ENCODE measurements at places on chromosomes 5 and 9. TPM values are rescaled to one million over a fixed set of nuclear protein-coding genes. Genes with fewer than 3 reads are reported as not detected.

DNA sequence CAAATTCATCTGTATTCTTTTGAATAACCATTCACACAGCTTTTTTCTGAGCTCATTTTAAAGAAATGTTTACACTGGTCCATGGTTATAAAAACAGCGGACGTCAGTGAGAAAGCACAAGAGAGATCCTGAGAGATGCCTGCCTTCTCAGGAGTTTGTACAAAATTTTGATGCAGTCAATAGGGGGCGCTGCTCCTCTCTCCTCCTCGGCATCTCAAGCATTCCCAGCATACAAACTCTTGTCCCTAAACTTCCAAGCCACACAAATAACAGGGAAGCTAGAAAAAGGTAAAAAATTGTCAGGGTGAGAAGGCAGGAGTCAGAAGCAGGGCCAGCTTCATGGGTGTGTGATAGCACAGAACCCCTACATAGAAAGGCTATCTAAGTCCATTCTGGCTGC, 11.2 kb upstream of the CCDC152 start:
- no peak for DNase-seq

The PCDHB12 gene
- total RNA-seq: 0.44 TPM

- DNase-seq: no peak
Observed at GRCh38 chr9:21988056-21988990, 5.9 kb downstream of the CDKN2A start.

GRCh38 chr9:135498381-135499126, 1.9 kb upstream of the MRPS2 start:
- no peak for DNase-seq

DNA sequence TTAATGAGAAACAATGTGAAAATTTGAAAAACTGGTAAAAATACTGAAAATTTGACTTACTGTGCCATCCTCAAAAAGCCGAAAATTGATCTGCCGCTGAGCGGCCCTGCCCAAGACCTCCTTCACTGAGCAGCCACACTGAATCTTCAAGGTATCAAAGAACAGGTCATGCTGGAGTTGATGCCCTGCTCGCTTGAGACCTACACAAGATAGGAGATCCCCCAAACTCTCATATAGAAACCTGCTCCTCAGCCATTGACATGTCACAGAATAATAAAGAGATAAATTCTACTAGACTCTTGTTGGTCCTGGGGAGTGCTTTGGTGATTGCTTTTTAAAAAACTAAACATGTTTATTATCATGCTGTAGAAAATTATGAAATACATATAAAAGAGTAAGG, 52.7 kb downstream of the GLDC start:
- DNase-seq: no peak

The PCDHGA2 gene
- 0.05 TPM for total RNA-seq

GRCh38 chr9:81607593-81608288, 81.6 kb downstream of the TLE1 start:
- DNase-seq: no peak

DNA sequence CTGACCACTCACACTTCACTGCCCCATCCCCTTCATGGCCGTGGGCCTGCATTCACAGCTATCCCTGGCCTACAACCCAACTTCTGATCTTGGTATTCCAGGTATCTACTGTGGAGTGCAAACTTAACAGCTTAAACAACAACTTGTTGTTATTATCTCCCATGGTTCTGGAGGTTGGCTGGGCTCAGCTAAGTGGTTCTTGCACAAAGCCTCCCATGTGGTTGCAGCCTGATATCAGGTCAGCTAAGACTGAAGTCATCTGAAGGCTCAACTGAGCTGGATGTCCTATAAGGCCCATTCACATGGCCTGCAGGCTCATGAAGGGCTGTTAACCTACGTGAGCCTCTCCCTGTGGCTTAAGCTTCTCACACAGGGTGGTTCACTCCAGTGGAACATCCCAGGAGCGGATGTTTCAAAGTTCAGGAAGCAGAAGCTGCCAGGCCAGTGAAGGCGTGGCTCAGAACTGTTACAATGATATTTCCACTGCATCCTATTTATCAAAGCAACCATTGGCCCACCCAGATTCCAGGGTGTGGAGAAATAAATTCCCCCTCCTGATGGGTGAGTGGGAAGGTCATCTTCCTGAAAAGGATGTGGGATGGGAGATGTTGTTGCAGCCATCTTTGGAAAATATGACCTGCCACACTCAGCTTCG, 30.0 kb upstream of the TRIO start:
- no peak for DNase-seq

- DNase-seq: no peak
Observed at GRCh38 chr5:67511911-67512310, 315.3 kb upstream of the CD180 start.

The BTNL9 gene
- total RNA-seq: 37.5 TPM

GRCh38 chr5:113678924-113679575, 165.6 kb downstream of the YTHDC2 start:
- peak; percentile 18 for DNase-seq

The GRXCR2 gene
- not detected for total RNA-seq

- DNase-seq: no peak
Observed at GRCh38 chr9:109775516-109775915, 4.5 kb upstream of the PALM2AKAP2 start.

GRCh38 chr5:17022296-17022695, 86.2 kb upstream of the MYO10 start:
- no peak for DNase-seq

The IL9 gene
- total RNA-seq: not detected

GRCh38 chr9:28915202-28915930, 1342.1 kb upstream of the C9orf72 start:
- DNase-seq: no peak

The PRUNE2 gene
- total RNA-seq: 0.18 TPM

DNA sequence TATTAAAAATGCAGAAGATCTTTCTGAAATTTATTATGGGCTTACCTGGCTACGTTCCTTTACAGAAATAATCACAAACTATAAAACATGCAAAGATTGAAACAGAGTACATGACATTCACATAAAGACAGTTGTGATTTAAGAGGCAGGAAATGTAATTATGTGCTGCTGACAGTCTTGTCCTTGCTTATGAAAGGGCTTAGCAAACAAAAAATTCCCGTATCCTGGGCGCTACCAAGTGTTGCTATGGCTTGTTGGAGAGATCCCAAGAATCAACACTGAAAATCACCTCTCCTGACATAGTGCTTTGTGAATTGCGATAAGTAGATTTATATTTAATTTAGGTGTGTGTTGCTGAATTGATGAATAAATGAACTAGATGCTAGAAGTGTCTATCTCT, 352.5 kb upstream of the C9orf72 start:
- DNase-seq: no peak

The IL33 gene
- not detected for total RNA-seq

DNA sequence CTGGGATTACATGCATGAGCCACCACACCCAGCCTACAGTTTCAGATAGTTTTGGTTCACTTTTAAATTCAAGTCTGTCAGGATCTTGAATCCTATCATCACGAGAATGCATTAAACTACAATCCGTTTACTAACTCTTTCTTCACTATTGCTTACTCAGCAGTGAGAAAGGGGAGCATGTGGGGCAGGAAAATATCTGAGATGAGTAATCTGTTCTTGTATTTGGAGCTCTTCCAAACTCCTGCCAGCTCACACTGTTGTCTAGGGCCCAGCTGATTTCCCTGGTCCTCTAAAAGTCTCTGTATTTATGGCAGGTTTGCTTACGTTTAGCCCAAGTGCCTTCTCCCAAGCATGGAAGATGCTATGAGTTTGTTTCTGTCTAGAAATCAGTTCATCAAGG, 152.2 kb downstream of the FGF18 start:
- no peak for DNase-seq

DNA sequence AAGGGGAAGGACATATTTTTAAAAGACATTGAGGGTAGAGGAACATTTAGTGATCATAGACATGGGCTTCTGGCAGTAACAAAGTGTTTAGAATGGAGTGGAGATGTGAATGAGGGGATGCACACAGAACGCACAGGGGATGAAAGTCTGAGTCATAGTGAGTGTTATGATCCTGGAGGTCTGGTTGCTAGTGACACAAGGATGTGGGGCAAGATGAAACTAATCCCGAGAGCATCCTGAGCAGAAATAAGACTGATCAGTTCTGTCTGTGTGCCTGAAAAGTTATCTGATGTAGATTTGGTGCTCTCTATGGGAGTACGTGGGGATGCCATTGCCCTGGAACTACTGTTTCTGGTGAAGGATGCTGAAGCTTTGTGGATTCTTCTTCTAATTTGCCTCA, 141.1 kb downstream of the CHSY3 start:
- DNase-seq: no peak

The IRGM gene
- total RNA-seq: 0.18 TPM

The SPATA31A3 gene
- not detected for total RNA-seq

- DNase-seq: no peak
Observed at GRCh38 chr5:16013334-16014065, 166.1 kb downstream of the MARCHF11 start.

DNA sequence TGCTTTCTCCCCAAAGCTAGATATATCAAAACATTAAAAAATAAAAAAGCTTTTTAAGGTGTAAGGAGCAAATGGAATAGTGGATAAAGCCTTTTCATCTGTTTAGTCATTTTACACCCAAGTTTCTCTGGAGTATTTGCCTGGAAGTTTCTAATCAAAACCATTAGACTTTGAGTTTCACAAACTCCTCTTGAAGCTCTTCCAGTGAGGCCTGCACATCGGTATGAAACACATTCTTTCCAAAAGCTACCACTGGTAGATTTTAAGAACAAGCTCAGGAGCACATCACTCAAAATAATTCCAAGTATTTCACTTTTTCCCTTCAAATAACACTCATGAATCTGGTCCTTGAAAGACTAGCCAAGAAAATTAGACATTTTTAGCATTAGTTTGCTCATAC, 5.7 kb downstream of the TRIM52 start:
- no peak for DNase-seq

DNA sequence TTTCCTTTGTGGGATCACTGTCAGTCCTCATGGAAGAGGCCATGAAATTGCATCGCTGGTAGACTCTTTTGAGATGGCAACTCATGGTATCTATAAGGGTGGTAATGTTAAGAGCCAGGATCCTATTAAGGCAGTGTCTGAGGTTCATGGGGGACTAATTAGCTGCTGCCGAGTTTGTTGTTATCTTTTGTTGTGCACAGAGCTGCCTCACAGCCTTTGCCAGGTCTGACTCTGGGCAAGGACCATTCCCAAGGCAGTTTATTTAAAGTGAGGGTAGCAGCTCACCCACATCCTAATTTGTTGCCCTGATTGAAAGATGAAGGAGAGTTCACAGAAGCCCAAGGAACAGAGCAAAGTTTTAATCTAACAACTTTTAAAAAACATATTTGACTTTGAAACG, 7.9 kb downstream of the SMARCA2 start:
- no peak for DNase-seq

GRCh38 chr5:64746446-64746845, 22.0 kb downstream of the SREK1IP1 start:
- no peak for DNase-seq

DNA sequence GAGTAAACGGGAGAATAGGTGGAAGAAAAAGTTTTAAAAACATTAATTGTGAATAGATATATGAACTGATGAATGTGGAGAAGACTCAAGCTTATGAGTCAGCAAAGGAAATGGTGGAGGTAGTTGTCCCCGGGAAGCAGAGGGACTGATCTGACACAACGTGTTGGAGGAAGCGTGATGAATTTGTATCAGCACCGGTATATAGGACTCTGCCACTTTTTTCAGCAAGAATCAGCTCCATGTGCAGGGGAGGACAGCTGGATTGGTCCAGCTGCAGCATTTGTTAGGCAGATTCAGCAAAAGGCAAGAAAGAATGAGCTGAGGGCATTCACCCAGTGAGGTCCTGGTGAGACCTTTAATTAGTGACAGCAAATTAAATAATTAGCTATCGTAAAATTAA, 276.0 kb downstream of the TENT4A start:
- no peak for DNase-seq

The SPATA31D4 gene
- not detected for total RNA-seq

GRCh38 chr5:73304381-73304780, 131.4 kb downstream of the TMEM174 start:
- DNase-seq: no peak

- no peak for DNase-seq
Observed at GRCh38 chr9:95029288-95029687, 288.2 kb downstream of the FANCC start.

The STK32A gene
- not detected for total RNA-seq

- no peak for DNase-seq
Observed at GRCh38 chr5:159657771-159658170, 258.5 kb upstream of the ADRA1B start.

The LMX1B gene
- 2.6 TPM for total RNA-seq

- DNase-seq: no peak
Observed at GRCh38 chr5:168204165-168204564, 87.3 kb upstream of the WWC1 start.

DNA sequence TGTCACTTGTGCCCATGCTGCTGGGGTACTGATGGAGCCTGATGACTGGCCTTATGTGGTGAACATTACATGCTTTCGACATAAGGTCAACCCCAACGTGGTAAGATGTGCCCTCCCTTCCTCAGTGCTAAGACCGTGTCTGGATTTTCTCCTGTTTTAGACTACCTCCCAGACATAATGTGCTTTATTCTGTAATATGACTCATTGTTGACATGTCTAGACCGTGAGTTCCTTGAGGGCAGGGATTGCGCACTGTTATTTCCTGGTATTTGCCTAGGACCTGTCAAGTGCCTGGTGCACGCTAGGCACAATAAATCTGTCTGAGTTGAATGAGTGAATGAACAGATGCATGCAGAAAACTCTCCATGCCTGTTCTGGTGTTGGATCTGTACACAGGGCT, 346.0 kb downstream of the KDM4C start:
- DNase-seq: no peak

DNA sequence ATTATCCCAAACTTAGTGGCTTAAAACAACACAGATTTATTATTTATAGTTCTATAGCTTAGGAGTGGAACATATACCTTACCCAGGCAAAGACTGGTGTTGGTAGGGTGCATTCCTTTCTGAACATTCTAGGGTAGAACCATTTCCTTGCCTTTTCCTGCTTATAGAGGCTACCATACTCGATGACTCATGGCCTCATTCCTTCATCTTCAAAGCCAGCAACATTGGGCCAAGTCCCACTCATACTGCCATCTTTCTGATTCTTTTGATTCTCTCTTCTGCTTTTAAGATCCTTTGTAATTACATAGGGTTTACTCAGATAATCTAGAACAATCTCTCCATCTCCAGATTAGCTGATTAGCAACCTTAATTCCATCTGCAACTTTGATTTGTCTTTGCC, 452.7 kb upstream of the KLF4 start:
- no peak for DNase-seq

The CTSV gene
- 27.1 TPM for total RNA-seq

The WASHC1 gene
- 9.8 TPM for total RNA-seq

The LPCAT1 gene
- total RNA-seq: 59.8 TPM

The OR13C2 gene
- not detected for total RNA-seq

- DNase-seq: no peak
Observed at GRCh38 chr9:85541876-85542275, 199.9 kb downstream of the AGTPBP1 start.

- no peak for DNase-seq
Observed at GRCh38 chr5:61319388-61320146, 12.5 kb upstream of the ZSWIM6 start.

DNA sequence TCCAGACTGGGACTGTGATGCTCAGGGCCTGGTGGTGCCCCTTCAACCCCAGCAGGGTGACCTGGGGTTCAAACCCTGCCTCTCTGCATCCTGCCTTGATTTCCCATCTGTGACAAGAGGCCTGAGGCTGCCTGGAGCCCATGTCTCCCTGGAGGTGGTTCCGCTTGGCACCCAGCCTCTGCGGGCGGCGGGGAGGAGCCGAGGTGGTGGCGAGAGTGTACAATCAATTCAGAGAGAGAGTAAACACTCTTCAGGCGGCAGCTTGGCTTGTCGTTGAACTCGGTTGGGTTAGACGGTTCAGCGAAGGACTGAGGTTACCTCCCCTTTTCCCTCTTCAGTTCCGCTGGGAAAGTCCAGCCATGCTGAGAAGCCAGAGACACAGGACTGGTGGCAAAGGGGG, 39.3 kb downstream of the NTNG2 start:
- no peak for DNase-seq
